Activated T-cell treated with anti-CD3 and anti-CD28 coated beads, Interleukin-2, amount 50 U/mL, for 72 hours (primary cell): ENCODE measurements at places on chromosomes 4 and X. TPM values are rescaled to one million over a fixed set of nuclear protein-coding genes. Genes with fewer than 3 reads are reported as not detected.

DNA sequence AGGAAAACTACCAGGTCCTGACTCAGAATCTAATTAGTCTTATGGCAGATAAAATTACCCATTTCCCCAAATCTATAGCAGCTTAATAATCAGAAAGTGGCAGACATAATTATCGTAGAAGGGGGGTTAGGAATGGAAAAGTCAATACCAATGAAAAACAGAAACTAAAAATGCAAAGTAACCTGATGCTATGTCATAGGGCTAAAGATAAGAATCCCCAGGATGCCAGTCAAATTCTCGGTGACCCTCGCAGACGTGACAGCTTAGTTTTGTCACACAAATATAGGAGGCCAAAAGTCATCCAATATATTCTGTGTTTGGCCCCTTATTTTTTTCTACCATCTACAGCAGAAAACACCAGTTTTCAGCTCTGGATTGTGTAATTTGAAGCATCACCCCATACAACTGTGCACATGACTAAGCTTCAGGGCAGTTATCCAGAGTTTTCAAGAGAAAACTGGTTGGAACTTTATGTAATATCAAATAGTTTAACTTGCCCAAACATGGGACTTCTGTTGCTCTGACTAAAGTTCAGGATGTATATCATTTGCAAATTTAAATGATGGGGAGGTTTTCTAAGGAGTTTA is 30.9 kb downstream of the RASSF6 start:
- DNase-seq, result no peak

DNA sequence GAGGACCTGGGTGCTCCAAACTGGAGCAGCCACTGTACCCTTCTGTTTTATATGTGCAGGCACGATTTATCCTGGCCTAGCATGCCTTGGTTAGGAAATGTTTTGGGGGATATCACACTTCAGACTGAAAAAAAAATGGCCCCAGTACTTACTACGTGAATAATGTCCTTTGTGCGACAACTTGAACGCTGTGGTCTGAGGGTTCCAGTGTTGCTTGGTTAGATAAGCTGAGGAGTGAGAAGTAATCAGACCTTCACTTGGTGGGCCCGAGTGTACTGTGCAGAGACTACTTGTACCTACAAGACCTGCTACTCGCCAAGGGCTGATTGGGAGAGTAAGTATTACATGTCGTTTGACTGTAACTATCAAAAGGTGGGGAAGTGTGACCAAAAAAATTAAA is 678 bp downstream of the DNAAF6 start:
- no peak for DNase-seq

DNA sequence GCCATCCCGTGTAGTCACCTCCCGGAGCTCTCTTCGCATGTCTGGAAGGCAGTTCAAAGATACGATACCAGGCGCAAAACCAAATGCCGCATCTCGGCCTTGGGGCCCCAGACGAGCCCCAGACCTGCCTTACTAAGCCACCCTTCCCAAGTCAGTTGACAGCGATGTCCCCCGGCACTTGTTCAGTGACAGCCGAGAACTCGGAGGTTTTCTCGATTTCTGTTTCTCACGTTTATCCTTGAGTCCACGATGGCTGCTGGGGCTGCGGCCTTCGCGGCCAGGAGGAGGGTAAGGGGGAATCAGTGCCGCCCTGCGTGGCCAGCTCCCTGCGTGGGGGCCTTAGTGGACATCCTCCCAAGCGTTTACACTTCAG is 7.3 kb downstream of the MAEA start:
- no peak for DNase-seq

GRCh38 chrX:20362268-20363267 is 95.9 kb upstream of the RPS6KA3 start:
- DNase-seq, result no peak

DNA sequence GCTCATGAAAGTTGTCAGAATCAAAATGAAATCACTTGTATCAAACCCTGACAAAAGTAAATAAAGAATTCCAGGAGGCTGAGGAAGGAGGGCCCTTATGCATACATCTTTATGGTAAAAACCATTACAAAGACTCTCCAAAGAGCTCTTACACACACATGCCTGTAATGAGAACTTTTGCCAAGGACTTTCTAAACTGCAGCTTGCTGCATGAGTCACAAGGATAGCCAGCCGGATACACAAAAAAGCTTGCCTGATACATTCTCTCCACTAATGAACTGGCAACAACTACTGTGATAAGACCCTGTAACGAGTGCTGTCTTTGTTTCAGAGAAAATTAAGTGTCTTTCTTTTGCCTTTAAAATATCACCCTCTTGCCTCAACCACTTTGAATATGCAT is 618.1 kb downstream of the PPP4R3C start:
- DNase-seq, result no peak

- no peak for DNase-seq
Measured at GRCh38 chr4:8045909-8046308, 106.2 kb upstream of the AFAP1 start.

DNA sequence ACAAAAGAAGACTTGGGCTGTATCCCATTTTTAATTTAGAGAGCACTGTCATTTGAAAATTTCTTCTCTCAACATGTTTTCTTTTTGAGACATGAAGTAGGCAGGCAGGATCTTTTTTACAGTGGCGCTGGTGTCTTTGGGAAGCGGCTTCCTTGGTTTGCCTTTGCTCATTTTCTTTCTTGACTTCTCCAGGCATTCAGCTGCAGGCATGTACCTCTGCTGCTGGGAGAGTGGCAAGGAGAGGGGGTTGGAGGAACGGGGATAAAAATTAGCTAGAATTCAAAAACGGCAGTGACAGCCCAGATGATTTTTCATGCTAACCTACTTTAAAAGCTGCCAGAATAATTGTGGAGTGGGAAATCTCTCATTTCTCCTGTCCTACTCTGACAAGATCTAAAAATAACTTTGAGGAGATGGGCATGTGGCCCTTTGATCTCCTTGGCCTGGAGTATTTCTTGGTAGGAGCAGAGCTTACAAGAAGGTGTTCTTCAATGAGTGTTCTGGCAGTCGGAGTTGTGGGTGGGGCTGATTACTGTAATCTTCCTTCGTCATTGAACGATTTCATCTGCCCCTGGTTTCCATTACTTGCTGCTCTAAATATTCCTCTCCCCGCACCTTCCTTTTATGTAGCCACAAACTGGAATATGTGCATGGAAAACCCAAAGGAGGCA is 54.8 kb downstream of the TBL1X start:
- no peak for DNase-seq

The EDNRA gene
- total RNA-seq, result 0.34 TPM

The BEX1 gene
- 0.29 TPM for total RNA-seq

The SMIM31 gene
- total RNA-seq, result not detected

The SMIM10 gene
- total RNA-seq, result 0.88 TPM

The NR0B1 gene
- total RNA-seq, result not detected

The MAGEC3 gene
- not detected for total RNA-seq
